ENCODE measurements at places on chromosomes 12 and 14. TPM values are rescaled to one million over a fixed set of nuclear protein-coding genes. Genes with fewer than 3 reads are reported as not detected.

The MYF6 gene
- polyA plus RNA-seq: 90.3 TPM

The PTHLH gene
- 1.4 TPM for polyA plus RNA-seq

The PSMA6 gene
- polyA plus RNA-seq: 214 TPM

The MMP17 gene
- 4.2 TPM for polyA plus RNA-seq

The LALBA gene
- polyA plus RNA-seq: not detected
